ENCODE measurements at places on chromosomes 3 and 15.

- DNase-seq: no peak
These were observed 5.5 kb upstream of the NR2E3 start for GRCh38 chr15:71804695-71805470.

DNA sequence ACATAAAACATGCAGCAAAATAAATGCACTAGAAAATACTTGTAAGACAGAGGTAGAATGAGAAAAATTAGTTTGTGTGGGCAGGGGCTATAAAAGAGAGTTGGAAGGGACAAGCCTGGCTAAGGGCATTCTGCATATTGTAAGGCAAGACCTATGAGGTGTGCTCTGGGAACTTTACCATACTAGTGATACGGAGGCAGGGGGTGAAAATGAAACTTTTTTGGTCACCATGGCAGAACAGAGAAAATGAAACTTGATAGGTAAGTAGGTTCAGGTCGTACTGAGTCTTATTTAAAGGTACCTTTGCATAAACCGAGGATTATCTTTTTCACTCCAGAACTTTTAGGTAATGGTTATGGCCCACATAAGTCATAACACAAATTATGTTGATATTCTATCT is 74.7 kb upstream of the ACKR4 start:
- DNase-seq: no peak

DNA sequence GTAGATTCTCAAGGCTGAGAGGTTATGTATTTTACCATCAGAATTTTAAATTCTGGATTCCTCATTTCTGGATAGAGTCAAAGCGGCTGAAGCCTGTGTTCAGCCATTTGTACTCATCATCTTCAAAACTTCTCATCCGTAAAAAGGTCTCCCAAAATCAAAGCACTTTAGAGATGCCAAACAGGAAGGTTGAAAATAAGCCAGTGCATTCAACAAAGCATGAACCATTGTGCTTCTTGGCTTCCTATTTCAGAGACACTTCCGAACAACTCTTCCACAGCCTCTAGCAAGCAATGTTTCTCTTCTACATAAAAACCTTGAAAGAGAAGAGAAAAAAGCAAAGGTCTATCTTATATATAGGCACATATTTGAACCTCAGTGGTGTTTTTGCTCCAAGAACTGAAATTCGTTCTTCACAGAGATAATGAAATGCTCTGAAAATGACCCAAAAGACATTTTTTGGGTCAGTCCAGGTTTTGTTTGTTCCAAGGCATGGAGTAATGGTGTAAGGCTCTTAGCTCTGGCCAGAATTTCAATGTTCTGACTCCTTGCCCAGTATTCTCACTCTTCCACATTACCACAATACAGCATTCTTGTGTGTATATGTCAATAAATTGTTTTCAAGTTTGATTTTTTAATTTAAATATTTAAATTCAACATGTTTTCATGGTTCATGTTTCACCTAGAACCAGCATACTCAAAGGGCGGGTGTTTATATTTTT is 163.1 kb downstream of the STAC start:
- DNase-seq: no peak

DNA sequence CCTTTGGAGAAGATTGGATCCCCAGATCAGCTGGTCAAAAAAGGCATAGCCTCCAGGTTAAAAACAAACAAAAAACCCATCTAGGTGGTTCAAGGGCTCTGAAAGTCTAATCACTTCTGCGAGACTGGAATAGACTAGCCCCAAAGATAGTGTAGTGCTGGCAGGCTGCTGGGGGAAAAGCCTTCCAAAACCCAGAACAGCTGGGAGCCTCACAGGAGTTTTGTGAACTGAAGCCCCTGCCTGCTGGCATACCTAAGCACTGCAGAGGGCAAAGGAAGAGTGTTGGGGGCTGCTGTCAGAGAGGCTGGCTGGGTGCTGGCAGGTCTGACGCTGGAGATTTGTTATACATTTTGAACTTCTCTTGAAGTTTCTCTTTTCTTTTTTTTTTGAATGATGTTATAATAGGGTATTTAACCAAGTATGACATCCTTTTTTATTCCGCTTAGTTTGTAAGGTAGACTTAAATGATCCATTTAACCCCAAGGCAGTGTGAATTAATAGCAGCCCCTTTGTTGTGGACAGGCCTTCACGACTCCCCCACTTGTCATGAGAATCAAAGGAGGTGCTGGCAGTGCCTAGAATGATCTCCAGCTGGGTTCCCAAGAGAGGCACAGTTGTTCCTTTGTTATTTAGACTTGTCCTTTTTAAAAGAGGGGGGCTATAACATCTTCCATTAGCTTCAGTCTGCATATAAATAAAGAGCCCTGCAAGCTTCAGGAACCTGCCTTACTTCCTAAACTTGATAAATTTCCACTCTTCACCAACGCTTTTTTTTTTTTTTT is 53.9 kb downstream of the CRTC3 start:
- DNase-seq: no peak

- no peak for DNase-seq
These were observed 28.7 kb downstream of the SPTSSB start for GRCh38 chr3:161342629-161343028.

GRCh38 chr3:129435367-129435766 is 4.4 kb downstream of the MBD4 start:
- no peak for DNase-seq
